SW 1271 (cell line): ENCODE measurements at places on chromosomes 3 and 15.
A peak's percentile ranks its signal among the peaks of the same experiment; 100 is the strongest.

DNA sequence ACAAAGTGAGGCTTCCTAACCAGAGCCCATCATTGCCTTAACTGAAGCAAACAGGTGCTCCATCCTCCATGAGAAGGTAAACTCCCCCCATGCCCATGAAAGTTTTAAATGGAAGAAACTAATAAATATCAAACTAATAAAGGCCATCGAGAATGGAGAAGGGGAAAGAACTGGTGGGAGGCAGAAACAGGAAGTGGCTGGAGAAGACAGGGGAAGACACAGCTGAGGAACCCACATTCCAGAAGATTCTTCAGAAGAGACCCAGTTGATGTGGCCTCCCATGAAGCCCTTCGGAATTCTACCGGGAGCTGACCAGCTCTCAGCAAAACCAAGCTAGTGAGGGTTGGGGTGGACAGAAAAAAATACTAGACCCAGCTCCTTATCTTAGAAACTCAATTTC lies 41.6 kb downstream of the SH3BP5 start:
- DNase-seq, result no peak

GRCh38 chr3:80750637-80751036 lies 982.8 kb upstream of the ROBO1 start:
- DNase-seq, result no peak

- DNase-seq, result no peak
Measured at GRCh38 chr15:99051308-99051707, 43.7 kb upstream of the PGPEP1L start.

DNA sequence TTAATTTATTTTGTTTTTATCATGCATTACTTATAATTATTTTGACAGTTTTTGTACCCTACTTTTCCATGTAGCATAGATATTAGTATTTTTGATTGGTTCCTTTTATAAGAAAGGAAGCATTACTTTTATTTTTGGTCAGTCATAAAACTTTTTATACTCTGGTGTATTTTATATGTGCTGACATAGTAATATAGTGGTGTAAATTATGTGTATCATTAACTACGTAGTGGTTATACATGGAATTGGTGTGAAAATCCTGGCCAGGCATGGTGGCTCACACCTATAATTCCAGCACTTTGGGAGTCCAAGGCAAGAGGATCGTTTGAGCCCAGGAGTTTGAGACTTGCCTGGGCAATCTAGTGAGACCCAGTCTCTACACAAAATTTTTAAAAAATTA lies 18.8 kb upstream of the NIPA2 start:
- no peak for DNase-seq

DNA sequence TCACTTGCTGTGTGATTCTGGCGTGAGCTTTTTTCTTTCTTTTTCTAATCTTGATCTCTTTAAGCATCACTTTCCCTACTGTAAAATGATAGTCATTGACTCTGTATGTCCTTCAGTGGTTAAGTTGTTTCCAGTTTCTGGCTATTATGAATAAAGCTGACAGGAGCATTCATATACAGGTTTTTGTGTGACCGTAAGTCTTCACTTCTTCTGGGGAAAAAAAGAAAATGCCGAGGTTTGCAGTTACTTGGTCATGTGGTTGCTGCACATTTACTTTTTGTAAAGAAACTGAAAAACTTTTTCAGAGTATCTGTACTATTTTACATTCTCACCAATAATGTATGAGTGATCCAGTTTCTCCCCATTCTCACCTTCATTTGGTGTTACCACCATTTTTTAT lies 247.4 kb upstream of the RBMS3 start:
- no peak for DNase-seq

GRCh38 chr15:92899948-92900730 lies at the start of gene CHD2:
Gene CHD2, plus strand, starts transcription at chr15:92900324. Its CDS starts 914 bp downstream, at chr15:92901238.
- DNase-seq, result peak; percentile 96

- no peak for DNase-seq
Measured at GRCh38 chr15:90756916-90757315, 39.8 kb downstream of the BLM start.

GRCh38 chr15:76987896-76988860 lies 6.7 kb upstream of the PSTPIP1 start:
- no peak for DNase-seq

- no peak for DNase-seq
Measured at GRCh38 chr3:5020242-5020722, 41.0 kb downstream of the BHLHE40 start.

DNA sequence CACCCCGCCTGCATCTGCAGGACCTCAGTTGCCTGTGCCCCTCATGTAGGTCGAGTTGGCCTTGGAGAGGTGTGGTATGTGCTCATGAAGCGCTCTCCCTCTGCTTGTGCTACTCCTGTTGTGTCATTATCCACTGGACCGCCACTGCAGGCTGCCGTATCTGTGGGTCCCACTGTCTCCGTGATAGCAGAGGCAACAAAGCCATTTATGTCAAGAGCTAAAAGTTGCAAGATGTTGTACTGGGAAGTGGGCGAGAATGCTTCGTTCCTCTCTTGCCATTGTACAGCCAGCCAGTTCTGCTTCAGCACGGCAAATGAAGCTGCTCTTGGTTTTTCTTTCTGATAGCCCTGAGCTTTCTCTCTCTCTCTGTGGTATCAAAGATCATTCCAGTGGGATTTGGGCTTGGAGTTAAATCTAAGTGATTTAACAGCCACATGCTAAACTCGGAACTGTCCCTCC lies 89.0 kb downstream of the TMEM212 start:
- DNase-seq, result no peak

GRCh38 chr3:132245552-132246142 lies 71.6 kb upstream of the ACP3 start:
- no peak for DNase-seq

- DNase-seq, result no peak
Measured at GRCh38 chr15:56232058-56232457, 11.6 kb downstream of the RFX7 start.

GRCh38 chr3:58116161-58116955 lies 94.4 kb downstream of the DNASE1L3 start:
- no peak for DNase-seq

GRCh38 chr3:123054109-123054778 lies 12.6 kb upstream of the PDIA5 start:
- no peak for DNase-seq

GRCh38 chr3:134334901-134335280 lies 39.4 kb downstream of the AMOTL2 start:
- DNase-seq, result no peak

- DNase-seq, result no peak
Measured at GRCh38 chr3:74353039-74353438, 261.4 kb downstream of the CNTN3 start.

- DNase-seq, result no peak
Measured at GRCh38 chr3:46162975-46163555, 45.0 kb downstream of the CCR1 start.

- DNase-seq, result peak; percentile 5
Measured at GRCh38 chr3:29937185-29937584, 656.3 kb downstream of the RBMS3 start.

DNA sequence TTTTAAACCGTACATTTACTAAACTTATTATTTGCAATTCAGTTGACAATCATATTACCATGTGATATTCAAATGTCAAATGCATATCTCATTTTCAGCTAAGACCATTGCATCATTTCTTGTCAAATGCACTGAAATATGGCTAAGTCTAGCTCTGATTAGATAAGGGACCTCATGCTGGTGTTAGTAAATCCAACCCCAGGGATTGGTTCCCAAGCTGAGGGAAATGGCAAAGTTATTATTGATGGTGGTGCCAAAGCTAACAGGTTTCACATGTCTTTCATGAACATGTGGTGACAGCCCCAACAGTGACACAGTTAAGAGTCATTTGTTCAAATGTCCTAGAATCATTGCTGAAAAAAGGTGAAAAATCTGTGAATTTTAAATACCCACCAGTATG lies 641.1 kb downstream of the MECOM start:
- DNase-seq, result no peak

DNA sequence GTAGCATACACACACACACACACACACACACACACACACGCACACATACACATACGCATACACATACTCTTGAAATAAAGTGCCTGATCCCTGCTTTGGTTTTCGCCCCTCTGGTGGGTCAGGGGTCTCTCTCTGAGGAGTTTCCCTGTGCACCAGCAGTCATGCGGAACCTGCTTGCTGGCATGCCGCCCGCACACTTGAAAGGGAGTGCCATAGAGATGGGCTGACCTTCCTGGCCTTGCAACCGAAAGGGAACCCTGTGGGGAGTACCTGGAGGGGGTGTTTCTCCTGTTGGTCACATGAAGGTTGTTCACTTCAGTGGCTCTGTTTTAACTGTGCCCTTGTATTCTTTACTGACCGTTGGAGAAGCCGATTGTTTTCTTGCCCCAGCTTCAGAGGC lies 752.3 kb downstream of the NR2F2 start:
- DNase-seq, result no peak

DNA sequence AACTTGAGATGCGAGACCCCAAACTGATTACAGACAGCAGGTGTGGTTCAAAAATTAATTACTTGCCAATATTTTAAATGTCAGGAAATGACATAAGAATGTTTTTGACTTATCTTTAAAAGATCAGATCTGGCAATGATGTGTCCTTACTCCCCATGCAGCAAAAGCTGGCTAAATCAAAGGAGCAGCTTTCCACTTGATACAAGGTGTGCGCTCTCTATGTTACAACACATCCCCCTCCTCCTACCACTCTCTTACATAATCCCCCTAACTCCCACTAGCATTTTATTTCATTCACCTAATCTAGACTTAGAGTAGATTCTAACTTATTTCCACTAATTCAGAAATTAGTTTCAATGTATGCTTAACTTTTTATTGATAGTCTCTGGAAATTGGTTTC lies 609.0 kb downstream of the GRM7 start:
- no peak for DNase-seq

GRCh38 chr3:34072297-34072696 lies 273.9 kb downstream of the PDCD6IP start:
- DNase-seq, result no peak

- no peak for DNase-seq
Measured at GRCh38 chr15:35437157-35437556, 108.8 kb downstream of the DPH6 start.

- no peak for DNase-seq
Measured at GRCh38 chr3:130825762-130826299, 68.1 kb upstream of the ATP2C1 start.
